ENCODE measurements at places on chromosomes 7 and 10. TPM values are rescaled to one million over a fixed set of nuclear protein-coding genes. Genes with fewer than 3 reads are reported as not detected.

Gene CUZD1
- not detected for total RNA-seq

Gene SPRN
- total RNA-seq = 0.48 TPM

Gene HOXA3
- total RNA-seq = 11.3 TPM

Gene NEBL
- total RNA-seq = 8.4 TPM

Gene COL13A1
- total RNA-seq = 9.5 TPM

Data from neural crest cell (in vitro differentiated cells).